ENCODE measurements at places on chromosomes 12 and 14.

DNA sequence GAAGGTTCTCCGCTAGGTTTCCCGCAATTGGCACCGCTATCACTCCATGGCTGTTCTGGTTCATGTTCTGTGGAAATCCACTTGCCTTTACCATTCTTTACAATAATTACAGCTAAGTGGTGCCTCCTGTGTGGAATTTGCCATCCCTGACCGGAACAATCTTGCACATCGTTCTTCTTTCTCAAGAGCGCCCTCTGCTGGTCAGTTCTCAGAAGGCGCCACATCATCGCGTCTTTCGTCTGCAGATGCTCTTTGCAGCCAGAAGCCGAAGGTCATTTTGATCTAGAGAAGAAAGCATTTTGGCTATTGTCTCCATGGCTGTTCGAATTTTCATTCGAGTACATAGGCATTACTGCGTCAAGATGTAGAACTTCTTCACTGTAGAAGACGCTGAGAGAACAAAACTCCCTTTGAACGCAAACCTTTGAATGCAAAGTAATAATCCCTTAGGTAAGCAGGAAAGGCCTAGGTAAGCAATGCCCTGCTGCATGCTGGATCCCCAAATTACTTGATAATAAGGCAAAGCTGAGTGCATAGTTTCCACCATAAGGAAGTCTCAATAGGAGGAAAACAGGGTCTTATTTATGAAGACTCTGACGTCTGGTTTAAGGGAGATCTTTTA is 10.1 kb upstream of the RTRAF start:
- no peak for DNase-seq

DNA sequence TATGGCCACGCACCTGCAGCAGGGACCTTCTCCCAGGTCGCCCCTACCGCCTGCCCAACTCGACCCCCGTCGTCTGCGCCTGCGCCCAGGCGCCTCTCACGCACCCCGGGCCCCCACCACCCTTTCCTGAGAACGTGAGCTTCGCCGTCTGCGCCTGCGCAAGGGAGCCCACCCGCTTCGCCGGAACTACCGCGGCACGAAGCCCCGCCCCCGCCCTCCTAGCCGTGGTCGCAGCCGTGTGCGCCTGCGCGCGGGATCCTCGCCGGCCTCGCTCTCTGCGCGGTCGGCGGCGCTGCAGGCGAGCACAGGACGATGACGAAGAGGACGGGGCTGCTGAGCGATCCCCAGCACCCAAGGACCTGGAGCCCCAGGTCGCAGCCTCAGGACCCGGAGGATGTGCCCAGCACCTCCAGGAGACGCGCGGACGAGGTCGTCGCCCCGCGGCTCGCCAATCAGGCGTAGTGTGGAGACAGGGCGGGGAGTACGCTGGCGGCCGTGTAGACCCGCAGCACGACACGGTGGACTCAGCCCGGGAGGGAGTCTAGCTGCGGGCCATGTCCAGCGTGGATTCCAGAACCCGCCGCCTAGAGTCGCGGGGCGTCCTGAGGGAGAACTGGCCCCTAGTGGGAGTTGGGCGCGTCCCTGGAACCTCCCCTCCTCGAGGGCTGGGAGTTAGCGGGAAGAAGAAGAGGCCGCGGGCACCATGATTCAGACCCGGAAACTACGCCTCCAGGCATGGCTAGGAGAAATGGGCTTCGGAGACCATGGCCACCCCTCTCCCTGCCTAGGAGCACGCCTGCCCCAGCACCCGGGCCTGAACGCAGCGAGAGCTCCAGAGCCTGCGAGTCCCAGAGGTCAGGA is 1120.8 kb upstream of the TMEM132C start:
- DNase-seq = no peak

DNA sequence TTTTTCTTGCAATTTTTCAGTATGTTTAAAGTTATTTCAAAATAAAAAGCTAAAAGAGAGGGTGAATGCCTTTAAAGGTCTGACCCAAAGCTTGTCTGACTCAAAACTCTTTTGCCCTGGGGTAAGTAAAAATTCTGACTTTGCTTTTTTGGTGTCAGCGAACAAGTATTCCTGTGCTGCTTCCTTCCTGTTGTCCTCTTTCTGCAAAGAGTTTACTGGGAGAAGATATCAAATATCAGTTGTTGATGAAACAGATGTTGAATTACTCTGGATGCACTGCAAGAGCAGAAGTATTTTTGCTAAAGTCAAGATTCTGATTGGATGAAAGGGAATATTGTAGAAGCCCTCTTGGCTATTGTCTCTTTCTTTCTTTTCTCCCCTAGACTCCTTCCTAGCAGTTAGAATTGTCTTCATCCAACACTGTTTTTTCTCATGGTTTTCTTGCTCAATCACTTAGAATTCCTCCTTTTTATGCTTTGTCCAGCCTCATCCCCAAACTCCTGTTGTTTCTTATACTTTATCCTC is 62.0 kb downstream of the DACT1 start:
- DNase-seq = no peak

- DNase-seq = no peak
These were observed 182.6 kb downstream of the PIK3C2G start for GRCh38 chr12:18443768-18444437.

GRCh38 chr14:104184506-104184905 is 46.1 kb downstream of the KIF26A start:
- no peak for DNase-seq

DNA sequence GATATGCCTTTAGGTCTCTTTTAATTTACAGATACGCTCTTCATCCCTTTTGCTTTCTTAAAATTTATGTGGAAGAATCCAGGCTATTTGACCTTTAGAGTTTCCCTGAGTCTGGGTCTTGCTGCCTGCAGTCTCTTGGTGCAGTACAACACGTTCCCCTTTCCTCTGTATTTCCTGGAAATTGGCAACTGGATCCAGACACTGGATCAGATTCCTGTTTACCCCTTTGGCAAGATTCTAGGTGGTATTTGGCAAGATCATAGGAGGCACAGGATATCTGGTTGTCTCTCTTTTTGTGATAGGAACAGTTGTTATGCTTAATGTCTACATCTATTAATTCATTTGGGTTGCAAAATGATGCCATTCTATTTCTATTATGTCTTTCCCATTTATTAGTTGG is 187.8 kb upstream of the ARHGAP5 start:
- DNase-seq = no peak

DNA sequence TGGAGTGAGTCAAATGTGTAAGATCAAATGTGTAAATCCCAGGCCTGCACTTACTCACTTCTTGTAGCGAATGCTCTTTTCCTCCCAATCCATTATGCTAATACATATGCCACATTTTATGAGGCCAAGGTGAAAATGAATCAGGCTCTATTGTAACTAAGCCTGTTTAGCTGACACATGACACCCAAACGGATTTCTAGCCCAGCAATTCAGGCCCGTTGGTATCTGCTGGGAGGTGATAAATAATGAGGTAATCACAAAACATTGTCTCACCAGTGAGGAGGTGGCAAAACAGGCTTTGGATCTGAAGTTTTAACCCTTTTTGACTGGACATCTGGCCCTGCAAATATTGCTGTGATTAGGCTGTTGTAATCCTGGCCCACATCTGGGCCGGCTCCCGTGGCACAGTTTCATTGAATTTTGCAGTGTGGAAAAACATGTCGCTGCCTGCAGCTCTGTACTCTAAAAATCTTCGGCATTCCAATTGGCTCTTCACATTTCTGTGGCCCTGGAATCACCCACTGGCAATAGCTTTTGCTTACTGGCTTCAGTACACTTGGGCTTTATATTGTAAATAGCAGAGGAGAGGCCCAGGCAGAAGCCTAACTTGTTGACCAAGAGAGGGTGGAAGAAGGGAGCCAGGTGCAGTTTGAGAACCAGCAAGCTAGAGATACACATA is 106.1 kb downstream of the PAX9 start:
- no peak for DNase-seq

DNA sequence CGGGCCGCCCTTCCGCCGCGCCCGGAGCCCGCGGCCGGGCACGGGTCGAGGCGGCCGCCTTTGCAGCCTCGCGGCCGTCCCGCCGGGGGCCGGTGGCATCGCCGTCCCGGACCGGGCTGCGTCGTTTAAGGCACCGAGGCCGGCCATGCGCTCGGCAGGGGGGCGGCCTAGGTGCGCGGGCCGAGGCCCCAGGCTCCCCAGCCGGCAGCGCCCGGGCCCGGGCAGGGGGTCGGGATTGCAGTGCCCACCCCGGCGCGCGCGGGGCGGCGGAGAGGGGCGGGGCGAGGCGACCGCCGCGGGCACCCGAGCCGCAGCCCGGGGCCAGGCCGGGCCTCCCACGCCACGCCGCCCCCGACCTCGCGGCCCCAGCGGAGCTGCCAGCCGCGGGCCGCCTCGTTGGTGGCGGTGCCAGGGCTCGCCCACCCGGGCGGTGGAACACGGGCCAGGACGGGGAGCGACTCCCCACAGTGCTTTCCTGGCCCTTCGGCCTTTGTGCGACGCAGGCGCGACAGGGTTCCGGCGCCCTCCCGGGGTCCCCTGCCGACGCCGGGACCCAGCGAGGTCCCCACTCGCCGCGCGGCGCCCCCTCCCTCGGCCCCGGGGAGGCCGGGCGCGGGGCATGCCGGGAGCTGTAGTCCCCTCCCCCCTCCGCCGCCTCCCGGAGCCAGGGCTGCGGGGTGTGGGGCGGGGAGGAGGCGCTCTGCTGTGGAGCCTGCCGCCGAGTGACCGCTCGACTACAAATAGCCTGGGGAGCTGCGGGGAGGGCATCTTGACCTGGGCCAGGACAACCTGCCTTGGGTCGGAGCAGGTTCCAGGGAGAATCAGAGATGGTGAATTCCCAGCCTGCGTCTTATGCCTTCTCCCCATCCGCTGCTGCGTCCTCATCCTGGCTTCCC is 769 bp downstream of the FKBP4 start:
- no peak for DNase-seq

DNA sequence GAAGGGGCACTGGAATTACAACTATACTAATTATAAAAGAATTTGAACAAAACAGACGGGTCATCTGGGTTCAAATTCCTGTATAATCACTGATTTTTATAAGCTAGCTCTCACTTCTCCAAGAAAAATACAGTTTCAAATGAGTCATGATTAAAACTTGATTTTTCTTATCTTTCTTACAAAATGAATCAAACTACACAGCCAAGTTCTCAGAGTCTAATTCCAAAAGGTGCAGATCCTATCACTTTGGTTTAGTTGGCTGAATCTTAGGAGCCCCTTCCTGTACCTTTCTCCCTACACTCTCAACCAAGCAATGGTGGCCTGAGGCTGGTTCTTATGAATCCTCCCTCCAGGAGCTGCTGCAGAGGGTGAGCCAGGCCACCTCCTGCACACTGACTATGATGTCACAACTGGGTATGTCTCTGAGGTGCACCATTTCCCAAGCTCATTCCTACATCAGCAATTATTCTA is 43.8 kb upstream of the BMP4 start:
- peak; percentile 14 for DNase-seq
